ENCODE measurements at places on chromosomes 2 and 18.

DNA sequence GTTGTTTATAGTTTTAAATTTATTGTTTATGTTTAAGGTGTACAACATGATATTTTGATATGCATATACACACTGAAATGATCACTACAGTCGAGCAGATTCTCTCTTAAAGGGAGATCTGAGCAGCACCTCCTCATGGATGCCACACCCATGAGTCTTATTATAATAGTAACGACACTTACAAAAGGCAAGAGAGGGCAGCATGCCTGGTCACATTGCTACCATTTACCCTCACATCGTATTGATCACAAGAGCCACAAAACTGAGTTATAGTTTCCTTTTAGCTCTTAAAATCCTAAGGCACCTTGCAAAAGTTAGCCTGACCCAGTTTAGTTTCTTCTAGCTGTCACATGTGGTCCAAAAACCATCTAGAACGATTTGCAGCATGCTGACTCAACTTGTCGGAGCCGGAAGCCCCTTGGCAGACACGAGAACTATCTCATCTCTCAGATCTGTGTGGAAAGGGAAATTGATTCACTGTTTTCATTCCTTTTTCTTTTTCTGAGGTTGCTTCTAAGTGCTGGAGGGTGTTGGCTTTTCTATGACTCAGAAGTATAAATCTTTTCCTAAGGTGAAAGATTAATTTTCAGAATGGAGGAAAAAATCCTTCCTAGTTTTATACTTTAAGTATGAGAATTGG is 85.3 kb downstream of the CDC42EP3 start:
- DNase-seq = peak; percentile 75

GRCh38 chr18:29104671-29105070 is 927.7 kb upstream of the CDH2 start:
- DNase-seq = no peak

- no peak for DNase-seq
Measured at GRCh38 chr18:79396431-79397246, 909 bp downstream of the NFATC1 start.

- DNase-seq = no peak
Measured at GRCh38 chr2:204134421-204134820, 197.9 kb downstream of the ICOS start.

DNA sequence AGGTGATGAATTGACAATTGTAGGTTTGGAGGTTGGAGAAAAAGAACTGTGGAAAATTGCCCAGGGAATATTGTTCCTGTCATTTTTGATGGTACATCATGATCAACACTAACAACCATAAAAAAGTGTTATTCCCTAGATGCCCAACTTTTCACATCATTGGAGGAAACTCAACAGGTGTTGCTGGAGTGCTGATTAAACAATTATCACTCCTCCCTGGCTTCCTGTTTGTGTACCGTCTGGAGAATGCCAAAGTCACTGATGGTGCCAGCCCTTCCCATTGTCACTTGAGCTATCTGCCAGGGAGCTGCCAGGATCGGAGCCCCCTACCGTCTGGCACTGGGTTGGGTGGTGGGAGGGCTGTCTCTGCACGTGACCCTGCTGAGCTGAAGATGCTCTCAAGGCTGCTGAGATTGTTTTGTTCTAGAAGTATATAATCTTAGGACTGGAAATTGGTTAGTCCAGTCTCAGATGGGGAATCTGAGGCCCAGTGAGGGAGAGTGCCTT is 156.9 kb downstream of the PRKCE start:
- no peak for DNase-seq

- DNase-seq = no peak
Measured at GRCh38 chr2:45901468-45902032, 250.1 kb downstream of the PRKCE start.

GRCh38 chr2:15772086-15772595 is 168.2 kb upstream of the MYCN start:
- no peak for DNase-seq

- DNase-seq = no peak
Measured at GRCh38 chr2:74535440-74535965, 5.8 kb downstream of the HTRA2 start.

- DNase-seq = no peak
Measured at GRCh38 chr2:176284461-176285049, 15.3 kb downstream of the MTX2 start.

- DNase-seq = no peak
Measured at GRCh38 chr2:55976681-55977080, 53.1 kb upstream of the EFEMP1 start.

- no peak for DNase-seq
Measured at GRCh38 chr2:77937366-77937765, 415.2 kb upstream of the LRRTM4 start.

DNA sequence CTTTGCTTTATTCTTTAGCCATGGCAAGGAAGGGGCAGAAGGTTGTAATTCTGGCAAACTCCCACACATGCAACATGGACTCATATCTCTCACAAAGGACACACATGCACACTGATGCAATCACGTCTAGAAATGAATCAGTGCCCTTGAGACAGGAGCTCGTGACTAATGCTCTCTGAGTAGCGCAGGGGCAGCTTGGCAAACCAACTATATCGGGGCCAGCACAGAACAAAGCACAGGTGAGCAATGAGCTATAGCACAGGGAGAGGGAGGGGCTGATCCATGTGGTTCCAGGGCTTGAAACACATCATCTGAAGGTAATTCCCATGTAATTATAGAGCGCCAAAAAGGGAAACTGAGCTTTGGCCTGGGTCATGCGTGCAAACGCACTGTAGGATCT is 165.2 kb upstream of the KLF7 start:
- no peak for DNase-seq

All from stimulated activated CD8-positive, alpha-beta memory T cell treated with anti-CD3 and anti-CD28 coated beads, Interleukin-7, amount 100 ng/mL, for 4 hours (primary cell).